Small intestine (tissue), 16 donors: ENCODE measurements at places on chromosomes 6 and 20.

DNA sequence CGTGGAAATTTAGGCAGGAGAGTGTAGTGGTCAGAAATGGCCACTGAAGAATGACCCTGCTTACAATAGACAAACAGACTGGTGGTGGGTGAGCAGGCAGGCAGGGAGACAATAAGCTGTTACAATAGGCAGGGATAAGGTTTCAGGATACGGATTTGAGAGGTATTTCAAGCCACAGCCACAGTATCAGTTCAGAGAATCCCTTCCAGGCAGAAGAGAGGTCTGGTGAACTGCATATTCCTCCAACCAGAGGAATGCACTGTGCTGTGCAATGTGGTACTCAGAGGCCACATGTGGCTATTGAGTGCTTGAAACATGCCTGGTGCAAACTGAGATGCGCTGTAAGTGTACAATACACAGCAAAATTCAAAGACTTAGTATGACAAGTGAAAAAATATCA lies 20.6 kb downstream of the RMND1 start:
- no peak for DNase-seq

GRCh38 chr6:104955491-104955890 lies 1.4 kb upstream of the LIN28B start:
- no peak for DNase-seq

DNA sequence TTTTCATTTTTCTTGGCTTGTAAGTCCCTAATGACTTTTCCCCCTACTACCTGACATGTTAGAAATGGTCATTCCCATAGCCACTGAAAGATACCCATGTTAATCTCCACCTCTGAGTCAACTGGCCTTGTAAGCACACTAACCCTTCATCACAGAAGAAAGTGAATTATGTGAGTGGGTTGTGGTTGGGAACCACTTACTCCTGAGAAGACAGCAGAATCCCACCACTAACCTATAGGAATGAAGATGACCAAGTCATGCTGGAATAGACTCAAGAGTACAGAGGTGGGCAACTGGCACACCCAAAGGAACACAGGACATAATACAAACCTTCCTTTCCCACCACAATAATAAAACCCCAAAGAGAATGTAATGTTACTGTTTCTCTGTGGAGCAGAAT lies 30.1 kb downstream of the RAMACL start:
- DNase-seq = no peak

- no peak for DNase-seq
Observed at GRCh38 chr6:34196833-34197195, 39.9 kb upstream of the HMGA1 start.

DNA sequence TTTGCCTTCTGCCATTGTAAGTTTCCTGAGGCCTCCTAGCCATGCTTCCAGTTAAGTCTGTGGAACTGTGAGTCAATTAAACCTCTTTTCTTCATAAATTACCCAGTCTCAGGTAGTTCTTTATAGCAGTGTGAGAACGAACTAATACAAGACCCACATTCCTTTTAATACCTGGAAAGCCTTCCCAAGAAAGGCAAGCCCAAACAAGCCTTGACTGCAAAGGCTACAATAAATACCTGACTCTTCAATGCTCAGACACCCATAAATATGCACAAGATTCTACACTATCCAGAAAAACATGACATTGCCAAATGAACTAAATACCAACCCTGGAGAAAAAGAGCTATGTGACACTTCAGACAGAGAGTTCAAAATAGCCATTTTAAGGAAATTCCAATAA lies 338.8 kb downstream of the HAO1 start:
- DNase-seq = no peak

- no peak for DNase-seq
Observed at GRCh38 chr6:41077536-41077935, 4.8 kb downstream of the NFYA start.

GRCh38 chr20:51629399-51630058 lies 87.0 kb upstream of the NFATC2 start:
- DNase-seq = peak; percentile 11

DNA sequence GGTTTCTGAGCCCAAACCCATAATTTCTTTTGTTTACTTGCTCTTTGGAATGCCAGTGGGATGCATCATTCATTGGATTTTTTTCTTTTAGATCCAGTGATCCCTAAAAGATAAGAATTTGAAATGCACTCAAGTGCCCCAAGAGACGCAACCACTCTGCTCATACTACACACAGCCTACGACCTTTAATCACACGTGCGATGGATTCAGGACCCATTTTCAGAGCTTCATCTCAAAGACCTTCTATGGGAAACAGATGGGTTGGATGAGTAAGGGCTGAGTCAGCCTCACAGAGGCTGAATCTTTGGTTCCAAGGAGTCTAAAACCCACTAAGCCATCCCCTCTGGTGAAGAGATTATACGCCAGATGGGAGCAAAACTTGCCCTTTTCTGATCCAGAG lies 265.5 kb upstream of the EXOC2 start:
- DNase-seq = no peak

- no peak for DNase-seq
Observed at GRCh38 chr6:96923871-96924493, 546 bp upstream of the KLHL32 start.

- DNase-seq = no peak
Observed at GRCh38 chr6:49634836-49635218, 1.8 kb downstream of the RHAG start.

DNA sequence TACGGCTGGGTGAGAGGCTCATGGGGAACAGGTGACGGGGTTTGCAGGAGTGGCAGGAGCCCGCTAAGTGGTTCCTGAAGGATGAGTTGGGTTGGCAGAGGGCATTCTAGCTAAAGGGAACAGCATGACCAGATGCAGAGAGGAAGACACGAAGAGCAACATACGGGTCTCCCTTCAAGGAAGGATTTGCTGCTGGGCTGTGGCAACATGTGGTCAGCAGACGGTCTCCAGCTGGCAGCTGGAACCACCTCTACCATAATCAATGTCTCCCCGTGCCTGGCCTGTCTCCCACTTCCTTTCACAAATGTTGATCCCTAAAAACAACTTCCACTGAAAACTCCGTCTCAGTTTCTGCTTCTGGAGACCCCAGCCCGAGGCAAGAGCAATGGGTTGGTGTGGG lies 80.6 kb upstream of the SULF2 start:
- DNase-seq = no peak

- DNase-seq = no peak
Observed at GRCh38 chr20:9179867-9180266, 111.0 kb downstream of the PLCB4 start.

- DNase-seq = peak; percentile 66
Observed at GRCh38 chr6:55276745-55277530, 50.3 kb upstream of the GFRAL start.

DNA sequence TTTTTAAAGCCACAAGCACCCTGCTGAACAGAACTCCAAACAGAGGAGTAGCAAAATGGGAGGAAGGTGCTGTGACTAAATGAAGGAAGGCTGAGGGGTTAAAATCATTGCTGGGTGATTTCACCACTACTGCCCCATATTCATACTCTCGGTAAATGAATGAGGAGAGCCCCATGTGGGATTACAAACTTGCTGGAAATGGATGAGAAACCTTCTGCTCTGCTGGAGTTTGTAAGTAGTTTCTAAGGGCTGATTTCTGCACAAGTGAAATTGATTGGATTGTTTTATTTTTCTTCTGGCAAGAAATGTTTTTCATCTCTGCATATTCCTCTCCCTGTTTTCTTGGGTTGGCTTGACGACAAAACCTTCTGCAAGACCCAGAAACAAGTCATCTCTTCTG lies 533.5 kb upstream of the MMS22L start:
- DNase-seq = no peak

- no peak for DNase-seq
Observed at GRCh38 chr6:135314543-135314942, 133.4 kb downstream of the MYB start.

DNA sequence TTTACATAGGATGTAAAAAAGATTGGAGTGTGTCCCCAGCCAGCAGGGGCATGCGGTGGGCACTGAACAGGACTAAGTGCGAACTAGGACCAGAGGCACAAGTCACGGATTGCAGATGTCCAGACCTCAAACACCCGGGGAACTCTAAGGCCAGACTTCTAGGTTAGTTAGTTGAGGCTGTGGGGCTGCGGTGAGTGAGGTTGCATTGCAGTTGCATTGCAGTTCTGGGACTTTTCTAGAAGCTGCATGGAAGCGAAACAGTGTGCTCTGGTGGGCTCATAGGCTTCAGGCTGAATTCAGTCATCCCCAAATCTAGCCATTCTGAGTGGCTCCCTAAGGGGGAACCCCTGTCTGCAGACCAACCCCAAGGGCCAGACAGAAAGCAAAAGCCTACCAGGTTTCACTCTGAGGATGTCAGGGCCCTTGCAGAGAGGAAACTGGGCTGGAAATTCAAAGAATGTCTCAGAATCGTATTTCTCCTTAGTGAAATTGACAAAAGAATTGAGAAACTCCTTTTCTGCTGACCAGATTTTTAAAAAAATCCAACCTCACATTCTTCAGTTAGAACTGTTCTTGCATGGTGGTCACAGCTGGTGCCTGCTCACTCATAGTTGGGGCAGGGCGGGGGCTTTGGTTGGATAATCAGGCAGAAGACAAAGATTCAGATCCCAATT lies 182.8 kb downstream of the ZDHHC14 start:
- no peak for DNase-seq

DNA sequence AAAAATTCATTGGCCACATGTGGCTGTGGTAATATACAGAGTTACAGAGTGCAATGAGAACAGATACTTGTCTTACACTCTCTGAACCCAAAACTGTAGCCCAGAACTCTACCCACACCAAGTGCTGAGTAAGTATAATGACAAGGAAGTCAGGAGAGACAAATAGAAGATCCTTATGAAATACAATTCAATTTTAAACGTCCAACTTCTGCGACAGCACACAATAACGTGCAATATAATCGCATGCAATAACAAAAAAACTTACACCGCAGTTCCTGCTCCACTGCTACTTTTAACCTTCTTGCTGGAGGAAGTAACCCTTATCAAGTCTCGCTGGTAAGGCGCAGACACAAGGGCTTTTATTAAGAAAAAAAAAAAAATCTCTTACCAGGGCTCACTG lies 881 bp downstream of the SFT2D1 start:
- DNase-seq = peak; percentile 18

GRCh38 chr6:39572661-39573340 lies 152.4 kb downstream of the KIF6 start:
- no peak for DNase-seq

- peak; percentile 85 for DNase-seq
Observed at GRCh38 chr20:57381596-57382503, 9.3 kb upstream of the RBM38 start.

DNA sequence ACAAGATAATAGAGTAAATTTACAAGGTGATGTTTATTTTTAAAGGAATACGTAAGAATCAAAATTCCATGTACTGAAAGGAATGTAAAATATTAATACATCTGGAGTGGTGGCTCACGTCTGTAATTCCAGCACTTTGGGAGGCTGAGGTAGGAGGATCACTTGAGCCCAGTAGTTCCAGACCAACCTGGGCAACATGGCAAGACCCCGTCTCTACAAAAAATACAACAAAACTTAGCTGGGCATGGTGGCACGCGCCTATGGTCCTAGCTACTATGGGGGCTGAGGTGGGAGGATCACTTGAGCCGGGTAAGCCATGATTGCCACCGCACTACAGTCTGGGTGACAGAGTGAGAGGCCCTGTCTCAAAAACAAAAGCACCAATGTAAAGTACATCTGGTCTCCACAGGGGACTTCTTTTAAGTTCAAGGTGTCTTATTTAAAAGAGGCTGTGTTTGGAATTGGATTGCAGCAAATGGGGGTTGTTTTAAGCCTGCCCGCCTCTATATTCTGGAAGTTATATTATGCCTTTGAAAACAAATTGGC lies 36.9 kb downstream of the ARID1B start:
- no peak for DNase-seq

DNA sequence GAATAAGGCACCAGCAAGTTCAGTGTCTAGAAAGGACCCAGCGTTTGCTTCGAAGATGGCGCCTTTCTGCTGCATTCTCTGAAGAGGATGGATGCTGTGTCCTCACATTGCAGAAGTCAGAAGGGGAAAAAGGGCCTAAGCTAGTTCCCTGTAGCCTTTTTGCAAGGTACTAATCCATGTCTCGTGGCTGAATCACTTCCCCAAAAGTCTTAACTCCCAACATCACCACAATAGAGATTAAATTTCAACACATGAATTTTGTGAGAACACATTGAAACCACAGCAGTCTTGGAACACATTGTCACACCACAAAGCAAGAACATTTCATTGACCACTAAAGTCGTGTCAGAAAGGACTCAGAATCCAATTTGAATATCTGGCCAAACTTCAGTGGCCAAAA lies 42.1 kb downstream of the KLHL31 start:
- DNase-seq = no peak

DNA sequence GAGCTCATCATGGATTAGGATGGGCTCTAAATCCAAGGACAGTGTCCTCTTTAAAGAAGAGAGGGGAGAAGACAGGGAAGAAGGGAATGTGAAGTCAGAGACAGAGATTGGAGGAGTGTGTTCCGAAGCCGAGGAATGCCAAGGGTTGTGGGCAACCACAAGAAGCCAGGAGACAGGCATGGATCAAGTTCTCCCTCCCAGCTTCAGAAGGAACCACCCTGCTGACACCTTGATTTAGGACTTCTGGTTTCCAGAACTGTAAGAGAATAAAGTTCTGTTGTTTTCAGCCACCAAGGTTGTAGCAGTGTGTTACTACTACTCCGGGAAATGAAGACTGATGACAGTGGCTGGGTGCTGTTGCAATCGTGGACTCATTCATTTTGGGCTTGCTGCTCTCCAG lies 120.1 kb downstream of the RPS12 start:
- DNase-seq = no peak

DNA sequence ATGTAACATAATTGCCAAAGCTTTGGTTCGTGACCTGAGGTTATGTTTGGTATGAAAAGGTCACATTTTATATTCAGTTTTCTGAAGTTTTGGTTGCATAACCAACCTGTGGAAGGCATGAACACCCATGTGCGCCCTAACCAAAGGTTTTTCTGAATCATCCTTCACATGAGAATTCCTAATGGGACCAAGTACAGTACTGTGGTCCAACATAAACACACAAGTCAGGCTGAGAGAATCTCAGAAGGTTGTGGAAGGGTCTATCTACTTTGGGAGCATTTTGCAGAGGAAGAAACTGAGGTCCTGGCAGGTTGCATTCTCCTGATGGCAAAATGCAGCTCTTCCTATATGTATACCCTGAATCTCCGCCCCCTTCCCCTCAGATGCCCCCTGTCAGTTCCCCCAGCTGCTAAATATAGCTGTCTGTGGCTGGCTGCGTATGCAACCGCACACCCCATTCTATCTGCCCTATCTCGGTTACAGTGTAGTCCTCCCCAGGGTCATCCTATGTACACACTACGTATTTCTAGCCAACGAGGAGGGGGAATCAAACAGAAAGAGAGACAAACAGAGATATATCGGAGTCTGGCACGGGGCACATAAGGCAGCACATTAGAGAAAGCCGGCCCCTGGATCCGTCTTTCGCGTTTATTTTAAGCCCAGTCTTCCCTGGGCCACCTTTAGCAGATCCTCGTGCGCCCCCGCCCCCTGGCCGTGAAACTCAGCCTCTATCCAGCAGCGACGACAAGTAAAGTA lies 547 bp upstream of the ESR1 start:
- peak; percentile 1 for DNase-seq
